ENCODE measurements at places on chromosomes 6 and 20.

DNA sequence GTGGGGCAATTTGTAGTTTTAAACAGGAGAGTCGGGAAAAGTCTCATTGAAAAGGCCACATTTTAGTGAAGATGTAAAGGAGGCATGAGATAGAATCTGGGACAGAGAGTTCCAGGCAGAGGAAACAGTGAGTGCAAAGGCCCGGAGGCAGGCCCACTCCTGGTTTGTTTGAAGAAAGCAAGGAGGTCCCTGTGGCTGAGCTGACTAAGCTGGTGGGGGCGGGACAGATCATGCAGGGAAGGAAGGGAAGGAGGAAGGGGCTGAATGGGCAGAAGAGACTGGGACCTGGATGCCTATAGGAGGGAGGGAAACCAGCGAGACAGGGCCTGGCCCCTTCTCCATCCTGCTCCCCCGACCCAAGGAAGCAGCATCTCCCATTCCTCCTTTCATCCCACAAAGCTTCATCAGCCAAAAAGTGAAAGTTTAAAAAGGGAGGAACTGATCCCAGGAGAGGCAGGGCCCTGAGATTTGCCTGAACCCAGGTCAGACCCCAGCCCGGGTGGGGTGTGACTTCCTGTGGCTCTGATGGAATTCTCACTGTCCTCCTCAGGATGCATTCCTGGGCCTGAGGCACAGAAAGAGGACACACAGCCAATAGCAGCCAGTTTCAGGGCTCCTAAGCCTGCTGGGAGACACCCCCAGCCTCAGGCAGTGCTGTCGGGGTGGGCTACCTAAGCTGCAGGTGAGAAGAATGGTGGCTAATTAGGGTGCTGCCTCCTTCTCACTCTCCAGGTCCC is 54.2 kb upstream of the SIRPA start:
- DNase-seq: no peak

- DNase-seq: no peak
These were observed 131.4 kb downstream of the SYCP2 start for GRCh38 chr20:59802018-59802417.

DNA sequence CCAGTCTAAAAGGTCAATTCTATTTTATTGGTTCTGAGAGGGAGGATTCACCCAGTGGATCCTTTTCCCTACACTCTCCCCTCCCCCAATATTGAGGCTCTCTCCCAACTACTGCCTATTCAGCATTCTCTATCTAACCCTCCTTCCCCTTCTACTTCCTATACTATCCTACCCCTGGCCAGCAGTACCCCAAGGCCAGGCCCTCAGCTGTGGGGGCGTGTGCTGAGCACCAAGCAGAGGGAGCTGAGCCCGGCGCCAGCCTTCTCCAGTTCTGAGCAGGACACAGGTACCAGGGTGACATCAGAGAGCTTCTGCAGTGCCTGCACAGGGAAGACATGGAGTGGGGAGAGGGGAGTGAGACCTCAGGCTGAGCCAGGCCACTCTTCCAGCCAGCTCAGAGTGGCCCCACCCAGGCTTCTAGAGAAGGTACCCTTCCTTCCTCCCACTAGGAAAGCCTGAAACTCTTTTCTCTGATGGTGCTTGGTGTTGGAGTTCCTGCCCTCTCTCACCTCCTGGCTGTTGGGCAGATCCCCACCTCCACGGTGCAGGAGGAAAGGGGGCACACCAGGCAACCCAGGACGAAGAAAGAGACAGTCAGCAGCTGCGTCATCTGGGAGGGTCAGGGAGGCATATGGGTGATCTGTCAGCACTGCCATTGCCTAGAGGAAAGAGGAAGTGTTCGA is 1.9 kb downstream of the DDAH2 start:
- no peak for DNase-seq

DNA sequence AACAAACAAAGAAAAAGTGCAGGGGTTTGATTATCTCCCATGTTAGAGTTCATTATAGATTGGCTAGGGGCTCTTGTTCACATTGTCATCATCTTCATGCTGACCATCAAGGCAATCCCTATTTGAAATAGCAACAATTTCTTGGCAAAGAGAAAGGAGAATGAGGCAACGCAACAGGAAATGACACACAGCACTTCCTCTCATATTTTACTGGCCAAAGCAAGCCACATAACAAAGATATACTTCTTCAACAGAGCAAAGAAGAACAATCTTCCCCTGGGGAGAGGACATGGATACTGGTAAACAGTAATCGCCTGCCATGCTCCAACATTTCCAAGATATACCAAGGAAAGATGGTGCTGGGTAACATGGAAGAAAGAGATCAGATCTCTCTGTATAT is 29.8 kb downstream of the EPM2A start:
- DNase-seq: no peak

GRCh38 chr6:160430203-160430602 is 82.0 kb downstream of the SLC22A3 start:
- DNase-seq: no peak

GRCh38 chr20:62011938-62012534 is 53.6 kb downstream of the TAF4 start:
- DNase-seq: no peak

DNA sequence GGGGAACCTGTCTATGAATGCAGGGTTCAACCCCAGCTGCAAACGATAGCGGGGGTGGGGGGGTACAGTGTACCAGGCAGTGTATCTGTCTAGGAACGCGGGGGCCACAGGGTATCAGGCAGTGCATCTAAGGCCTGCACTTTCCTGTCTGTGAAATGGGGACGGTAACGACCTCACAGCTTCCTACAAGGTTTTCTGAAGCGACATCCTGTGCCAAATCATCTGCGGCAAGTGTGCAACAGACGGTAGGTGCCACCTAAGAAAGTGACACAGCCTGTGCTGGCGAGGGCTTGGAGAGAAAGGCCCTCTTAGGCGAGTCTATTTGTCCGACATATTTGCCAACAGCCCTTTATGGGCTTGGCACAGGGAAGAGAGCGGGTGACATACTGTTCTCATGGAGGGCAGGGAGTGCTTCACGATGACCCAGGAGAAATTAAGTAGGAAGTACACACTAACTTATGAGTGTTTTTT is 3.8 kb downstream of the DIDO1 start:
- no peak for DNase-seq
